CD4-positive, alpha-beta T cell treated with Interleukin-17A for 1 hour (primary cell): ENCODE measurements at places on chromosomes 11 and 22.

GRCh38 chr11:5671831-5672230, 13.0 kb downstream of the TRIM5 start:
- DNase-seq: no peak

DNA sequence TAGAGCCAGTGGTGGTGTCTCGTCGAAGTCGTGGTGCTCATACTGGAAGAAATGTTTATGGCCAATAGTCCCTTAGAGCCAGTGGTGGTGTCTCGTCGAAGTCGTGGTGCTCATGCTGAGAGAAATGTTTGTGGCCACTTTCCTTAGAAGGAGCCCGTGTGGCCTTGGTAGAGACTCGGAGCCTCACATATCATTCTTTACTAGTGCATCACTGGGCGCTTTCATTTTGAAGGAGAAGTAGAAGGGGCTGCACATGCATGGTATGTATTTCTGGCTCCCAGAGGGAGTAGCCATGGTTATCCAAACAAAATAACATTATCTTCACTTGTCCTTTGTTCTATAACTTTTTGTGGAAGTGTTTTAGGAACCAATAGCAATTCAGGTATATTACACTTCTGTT, 69.5 kb downstream of the JAM3 start:
- DNase-seq: no peak

GRCh38 chr22:25380122-25380747, 160.8 kb downstream of the CRYBB2 start:
- DNase-seq: no peak

DNA sequence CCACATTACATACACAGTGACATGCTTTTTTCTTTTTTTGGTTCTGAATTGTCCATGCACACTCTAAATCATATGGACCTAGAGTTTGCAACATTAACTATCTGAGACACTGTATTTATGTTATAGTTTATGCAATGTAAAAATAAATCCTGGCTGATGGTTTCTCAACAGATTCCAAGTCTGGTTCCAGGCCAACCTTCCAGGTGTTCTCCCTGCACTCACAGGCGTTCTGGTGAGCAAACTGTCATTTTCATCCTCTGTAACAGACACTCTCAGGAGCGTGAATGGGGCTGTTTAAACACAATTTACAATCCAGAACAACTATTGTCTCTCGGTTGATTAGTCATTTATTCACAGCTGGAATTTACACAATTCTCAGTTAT, 36.5 kb upstream of the ANKK1 start:
- DNase-seq: no peak

DNA sequence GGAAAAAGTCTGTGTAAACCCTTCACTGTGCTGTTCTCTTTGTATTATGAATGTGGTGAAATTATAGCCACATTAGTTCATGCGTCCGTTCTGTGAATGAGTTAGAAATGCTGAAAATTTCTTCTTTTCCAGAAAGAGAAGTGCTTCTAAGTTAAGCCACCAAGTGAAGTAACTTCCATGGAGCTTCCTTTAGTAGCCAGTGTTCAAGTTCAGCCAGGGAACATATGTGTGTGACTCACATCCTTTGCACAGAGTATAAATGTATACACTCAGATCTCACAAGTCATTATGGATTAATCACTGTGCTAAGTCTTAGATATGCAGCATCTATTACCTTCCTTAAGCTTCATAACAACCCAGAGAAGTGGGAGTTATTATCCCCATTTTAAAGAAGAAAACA, 3.1 kb upstream of the MMP8 start:
- DNase-seq: peak; percentile 3

DNA sequence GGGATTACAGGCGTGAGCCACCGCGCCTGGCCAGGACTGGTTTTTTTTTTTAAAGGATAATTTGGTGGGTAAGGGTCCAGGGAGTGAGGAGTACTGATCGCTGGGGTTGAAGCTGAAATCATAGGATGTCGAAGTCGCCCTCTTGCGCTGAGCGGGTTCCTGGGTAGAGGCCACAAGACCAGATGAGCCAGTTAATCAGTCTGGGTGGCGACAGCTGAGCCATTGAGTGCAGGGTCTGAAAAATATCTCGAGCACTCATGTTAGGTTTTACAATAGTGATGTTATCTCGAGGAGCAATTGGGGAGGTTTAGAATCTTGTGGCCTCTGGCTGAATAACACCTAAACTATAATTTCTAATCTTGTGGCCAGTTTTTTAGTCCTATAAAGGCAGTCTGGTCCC, 7.8 kb downstream of the APOL5 start:
- DNase-seq: no peak

DNA sequence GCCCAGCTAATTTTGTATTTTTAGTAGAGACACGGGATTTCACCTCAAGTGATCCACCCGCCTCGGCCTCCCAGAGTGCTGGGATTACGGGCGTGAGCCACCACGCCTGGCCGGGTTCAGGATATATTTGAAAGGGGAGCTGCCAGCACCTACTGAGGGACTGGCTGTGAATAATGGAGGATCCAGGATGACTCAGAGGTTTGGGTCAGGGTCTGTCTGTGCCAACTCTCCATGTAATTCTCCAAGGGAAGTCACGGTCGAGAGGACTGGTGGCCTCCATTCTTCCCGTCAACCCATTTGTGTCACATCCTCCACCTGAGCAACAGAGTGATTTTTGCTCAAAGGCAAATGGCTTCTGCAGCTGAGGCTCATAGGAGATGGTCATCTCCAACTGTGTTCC, 3.6 kb upstream of the ARRB1 start:
- DNase-seq: no peak

GRCh38 chr11:10524471-10524870, 16.5 kb downstream of the RNF141 start:
- DNase-seq: no peak

DNA sequence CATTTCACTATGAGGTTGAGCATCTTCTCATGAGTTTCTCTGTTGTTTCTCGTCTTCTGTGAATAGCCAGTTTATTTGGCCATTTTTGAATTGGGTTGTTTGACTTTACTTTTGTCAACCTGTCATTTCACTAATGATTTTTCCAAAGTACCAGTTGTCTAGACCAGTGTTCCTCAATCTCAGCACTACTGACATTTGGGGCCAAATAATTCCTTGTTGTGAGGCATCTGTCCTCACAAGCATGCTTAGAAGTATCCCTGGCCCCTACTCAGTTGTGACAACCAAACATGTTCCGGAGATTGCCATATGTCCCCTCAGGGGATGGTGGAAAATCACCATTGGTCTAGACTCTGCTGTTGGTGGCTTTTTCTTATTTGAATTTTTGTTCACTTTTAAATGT, 87.7 kb upstream of the GNAZ start:
- no peak for DNase-seq

GRCh38 chr11:32462011-32462690, 26.8 kb upstream of the WT1 start:
- no peak for DNase-seq

DNA sequence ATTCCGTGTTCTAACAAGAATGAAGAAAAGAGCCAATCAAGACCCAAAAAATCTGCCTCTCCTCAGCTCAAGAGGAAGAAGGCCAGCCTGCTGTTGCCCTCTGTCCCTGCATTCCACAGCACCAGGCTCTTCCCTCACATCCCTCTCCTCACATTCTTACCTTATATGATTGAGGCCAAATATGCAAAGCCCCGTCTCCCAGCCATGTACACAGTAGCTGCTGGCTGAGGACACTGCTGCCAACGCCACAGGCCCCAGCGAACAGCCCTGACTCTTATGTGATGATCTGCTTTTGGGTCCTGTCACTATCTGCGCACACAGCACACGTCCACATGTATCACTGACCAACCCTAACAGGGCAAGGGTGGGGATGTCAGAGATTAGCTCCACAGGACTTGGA, 60.2 kb downstream of the MICAL3 start:
- DNase-seq: no peak

DNA sequence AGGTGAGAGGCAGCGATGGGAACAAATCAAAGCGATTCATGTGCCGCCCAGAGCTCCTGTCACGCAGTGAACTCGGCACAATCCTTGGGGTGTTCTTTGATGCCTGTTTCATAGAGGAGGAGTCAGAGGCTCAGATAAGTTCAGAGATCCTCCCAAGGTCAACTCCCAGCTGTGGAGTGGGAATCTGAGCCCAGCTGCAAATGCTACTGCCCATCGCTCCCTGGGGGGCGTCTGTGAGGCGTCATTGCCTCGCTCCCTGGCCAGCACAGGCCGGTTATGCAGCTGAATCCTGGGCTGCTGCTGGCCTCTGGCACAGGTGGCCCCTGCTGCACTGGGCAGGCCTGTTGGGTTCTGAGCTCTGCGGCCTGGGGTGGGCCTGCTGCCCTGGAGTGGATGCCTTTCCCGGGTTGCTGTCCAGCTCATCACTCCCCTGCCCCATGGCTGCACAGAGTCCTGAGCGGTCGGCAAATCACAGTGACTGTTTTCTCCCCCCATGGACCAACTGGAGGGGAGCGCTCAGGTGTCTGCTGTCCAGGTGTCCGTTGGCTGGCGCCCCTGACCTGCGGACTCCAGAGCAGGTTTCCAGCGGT, 36.3 kb upstream of the SHISAL1 start:
- DNase-seq: no peak

DNA sequence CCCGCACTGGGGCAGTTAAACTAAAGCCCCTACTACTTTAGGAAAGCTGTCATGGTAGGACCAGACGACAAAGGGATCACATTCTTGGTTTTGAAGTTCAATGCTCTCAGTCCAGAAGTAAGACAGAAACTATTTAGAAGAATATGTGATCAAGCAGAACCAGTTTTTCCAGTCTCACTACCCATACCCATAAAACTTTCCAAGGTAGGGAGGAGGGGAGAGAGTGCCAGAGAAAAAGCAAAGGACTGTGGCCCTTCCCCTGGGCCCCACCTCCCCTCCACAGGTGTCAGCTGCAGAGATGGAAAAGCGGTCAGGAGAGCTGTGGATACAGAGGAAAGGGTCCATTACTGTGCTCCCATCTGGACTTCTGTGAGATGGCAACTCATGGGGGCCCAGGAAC, 587.1 kb downstream of the SOX6 start:
- DNase-seq: no peak

DNA sequence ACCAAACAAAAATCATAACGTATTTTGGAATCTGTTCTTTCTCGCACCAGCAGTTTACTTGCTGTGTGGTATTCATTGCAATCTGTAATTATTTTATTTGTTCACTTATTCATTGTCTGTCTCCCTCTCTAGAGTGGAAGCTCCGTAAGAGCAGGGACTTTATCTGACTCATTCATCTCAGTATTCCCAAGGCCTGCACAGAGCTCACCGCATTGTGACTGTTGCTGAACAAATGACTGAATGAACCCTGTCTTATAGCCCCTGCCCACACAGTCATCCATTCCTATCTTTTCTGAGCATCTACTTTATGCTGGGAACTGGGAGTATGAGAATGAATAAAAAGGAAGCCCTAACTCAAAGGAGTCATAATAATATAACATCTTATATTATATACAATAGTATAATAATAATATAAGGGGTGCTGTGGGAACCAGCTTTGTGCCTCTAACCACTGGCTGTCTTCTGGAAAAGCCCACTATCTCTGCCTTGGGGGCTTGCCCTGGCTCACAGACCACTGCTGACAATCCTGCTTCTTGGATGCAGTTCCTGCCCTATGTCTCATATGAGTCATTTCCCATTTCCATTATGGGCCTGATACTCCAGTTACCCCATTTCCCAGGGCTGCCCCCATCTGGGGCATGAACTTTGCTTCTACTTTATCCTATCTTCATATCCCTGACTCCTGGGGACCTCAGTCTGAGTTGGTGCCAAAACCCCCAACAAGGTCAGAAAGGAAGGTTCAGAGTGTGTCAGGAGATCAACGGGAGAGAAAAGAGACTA, 11.0 kb downstream of the XRRA1 start:
- no peak for DNase-seq

DNA sequence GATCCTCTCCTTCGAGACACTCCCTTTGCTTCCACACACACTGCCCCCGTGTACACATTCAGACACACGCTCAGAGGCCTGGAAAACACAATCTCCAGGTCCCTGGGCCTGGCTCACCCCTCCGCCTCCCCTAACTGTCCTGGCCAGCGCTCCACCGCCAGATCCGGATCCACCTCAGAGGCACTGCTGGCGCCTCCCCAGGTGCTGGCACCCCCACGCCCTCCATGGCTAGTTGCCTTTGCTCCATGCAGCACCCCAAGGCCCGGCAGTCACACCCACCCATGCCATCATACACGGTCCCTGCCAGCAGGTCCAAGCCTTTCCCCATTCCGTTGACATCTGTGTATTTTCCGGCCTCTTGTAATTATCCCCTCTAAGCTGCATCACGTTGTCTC, 11.1 kb downstream of the SPTBN2 start:
- DNase-seq: no peak

DNA sequence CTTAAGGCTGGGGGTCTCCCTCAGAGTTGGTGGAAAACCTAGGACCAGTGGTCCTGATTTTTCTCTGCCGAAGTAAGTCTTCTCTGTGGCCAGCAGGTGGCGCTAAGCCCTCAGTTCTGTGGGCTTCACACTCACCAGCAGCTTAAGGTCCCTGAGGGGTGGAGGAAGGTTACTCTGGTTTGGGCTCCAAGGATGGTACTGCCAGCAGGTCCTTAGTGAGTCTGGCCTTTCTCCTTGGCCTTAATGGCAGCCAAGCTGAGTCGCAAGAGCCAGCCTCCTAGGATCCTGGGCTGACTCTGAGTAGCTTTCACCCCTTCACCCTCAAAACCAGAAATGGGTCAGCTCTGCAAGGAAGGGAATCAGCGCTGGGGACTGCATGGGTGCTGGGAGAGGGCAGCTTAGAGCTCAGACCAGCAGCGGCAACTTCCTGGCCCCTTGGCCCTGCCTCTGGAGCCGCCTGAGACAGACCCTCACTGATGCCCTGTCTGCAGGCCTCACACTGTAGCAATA, 4.4 kb downstream of the KCNJ11 start:
- DNase-seq: peak; percentile 76

DNA sequence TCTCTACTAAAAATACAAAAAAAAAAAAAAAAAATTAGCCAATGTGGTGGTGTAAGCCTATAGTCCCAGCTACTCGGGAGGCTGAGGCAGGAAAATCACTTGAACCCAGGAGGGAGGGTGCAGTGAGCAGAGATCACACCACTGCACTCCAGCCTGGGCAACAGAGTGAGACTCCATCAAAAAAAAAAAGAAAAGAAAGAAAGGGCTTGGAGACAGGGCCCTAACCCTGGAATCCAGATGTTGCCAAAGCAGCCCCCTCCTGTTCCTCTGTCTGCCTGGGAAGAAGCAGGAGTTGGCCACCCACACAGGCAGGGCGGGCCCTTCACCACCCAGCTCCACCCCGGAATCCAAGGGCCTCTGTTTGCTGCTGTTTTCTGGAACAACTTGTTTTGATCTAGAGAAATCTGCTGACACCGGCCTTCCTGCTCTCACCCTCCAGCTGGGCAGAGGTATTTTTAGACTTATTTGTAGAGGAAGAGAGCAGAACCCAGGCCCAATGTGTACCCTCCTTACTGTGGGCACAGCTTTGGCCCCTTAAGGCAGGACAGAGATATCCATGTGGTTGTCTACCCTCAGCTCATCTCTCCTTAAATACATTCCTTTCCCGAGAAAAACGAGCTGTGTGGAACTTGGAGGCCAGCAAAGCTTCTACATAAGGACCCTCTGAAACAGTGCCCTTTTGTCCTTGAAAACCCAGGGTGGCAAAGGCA, 2.7 kb upstream of the NEAT1 start:
- DNase-seq: peak; percentile 86

DNA sequence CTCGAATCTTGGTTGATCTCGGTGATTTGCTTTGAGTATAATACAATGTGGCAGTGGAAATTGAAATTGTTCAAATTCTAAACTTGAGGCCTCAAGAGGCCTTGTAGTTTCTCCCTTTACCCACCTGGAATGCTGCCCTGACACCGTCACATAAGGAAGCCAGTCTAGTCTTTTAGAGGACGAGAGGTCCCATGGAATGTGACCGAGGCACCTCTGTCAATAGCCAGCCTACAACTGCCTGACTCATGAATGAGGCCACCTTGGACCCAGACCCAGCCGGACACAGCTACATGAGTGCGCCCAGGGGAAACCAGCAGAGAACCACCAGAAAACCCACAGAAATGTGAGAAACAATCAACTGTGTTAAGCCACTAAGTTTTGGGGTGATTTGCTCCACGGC, 52.5 kb downstream of the RPL27A start:
- no peak for DNase-seq
